ENCODE measurements at places on chromosomes 1 and 21.

DNA sequence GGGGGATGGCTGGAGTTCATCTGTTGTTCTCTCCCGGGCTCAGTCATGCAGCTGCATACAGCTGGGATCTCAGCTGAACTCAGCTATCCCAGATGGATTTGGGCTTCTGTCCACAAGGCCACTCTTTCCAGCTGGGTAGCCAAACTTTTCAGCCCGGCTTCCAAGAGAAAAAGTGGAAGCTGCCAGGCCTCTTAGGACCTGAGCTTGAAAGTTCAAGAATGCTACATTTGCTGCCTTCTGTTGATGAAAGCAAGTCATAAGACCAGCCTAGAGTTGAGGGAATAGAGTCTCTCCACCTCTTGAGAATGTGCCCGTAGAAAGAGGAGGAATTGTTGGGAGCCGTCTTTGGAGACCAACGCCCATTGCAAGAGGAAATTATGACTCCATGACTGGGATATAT is 95.3 kb downstream of the C1orf21 start:
- DNase-seq: no peak

GRCh38 chr21:42093186-42093585 is 22.1 kb downstream of the UMODL1 start:
- DNase-seq: no peak

- no peak for DNase-seq
Measured at GRCh38 chr1:101365878-101366277, 129.1 kb downstream of the S1PR1 start.

DNA sequence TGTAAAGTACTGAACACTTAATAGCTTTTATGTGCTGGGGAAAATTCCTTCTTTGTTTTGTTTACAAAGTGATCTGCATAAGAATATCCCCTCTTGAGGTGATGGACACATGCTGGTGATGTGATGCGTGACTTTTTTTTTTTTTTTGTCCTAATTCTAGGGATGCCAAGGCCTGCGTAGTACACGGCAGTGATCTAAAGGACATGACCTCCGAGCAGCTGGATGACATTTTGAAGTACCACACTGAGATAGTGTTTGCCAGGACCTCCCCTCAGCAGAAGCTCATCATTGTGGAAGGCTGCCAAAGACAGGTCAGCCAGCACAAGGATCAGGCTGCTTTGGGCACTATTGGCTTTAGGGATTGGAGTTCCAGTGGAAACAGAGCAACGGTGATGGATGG is 24.7 kb downstream of the ATP1A1 start:
- DNase-seq: no peak

GRCh38 chr1:112675728-112676381 is 1.4 kb downstream of the MOV10 start:
- no peak for DNase-seq

DNA sequence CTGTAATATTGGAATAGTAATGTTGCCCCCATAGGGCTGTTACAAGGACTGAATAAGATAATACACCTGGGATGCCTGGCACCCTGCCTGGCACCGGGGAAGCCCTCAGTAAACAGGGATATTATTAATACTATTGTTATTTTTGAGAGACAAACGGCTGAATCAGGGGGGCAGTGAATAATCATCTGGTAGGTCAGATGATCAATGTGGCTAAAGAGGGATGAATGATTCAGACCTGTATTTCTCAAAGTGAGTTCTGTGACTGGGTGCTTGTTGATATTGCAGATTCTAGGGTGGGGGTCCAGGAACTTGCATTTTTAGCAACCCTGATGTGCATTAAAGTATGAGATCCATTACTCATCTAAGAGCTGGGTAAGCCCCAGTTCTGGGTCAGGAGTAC is 46.2 kb upstream of the BCL10 start:
- DNase-seq: no peak

DNA sequence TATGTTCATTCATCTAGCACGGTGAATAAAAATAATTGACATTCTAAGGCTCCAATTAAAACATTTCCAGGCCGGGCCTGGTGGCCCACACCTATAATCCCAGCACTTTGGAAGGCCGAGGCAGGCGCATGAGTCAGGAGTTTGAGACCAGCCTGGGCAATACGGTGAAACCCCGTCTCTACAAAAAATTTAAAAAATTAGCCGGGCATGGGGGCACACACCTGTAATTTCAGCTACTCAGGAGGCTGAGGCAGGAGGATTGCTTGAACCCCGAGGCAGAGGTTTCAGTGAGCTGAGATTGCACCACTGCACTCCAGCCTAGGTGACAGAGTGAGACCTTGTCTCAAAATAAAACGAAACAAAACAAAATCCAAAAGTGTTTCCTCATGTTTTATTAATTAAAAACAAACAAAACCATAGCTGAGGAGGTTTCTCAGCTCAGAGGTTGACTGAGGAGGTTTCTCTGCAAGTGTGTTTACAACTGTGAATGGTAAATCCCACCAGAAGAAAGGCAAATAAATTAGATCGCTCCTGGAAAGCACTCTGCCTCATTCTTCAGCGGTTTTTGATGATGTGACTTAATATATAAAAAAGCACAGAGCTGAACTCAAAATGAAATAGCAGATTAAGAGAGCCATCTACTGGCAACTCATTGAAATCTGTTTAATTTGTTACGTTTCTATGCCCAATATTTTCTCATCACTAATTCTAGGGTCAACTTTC is 37.7 kb upstream of the ATG4C start:
- DNase-seq: peak; percentile 45

DNA sequence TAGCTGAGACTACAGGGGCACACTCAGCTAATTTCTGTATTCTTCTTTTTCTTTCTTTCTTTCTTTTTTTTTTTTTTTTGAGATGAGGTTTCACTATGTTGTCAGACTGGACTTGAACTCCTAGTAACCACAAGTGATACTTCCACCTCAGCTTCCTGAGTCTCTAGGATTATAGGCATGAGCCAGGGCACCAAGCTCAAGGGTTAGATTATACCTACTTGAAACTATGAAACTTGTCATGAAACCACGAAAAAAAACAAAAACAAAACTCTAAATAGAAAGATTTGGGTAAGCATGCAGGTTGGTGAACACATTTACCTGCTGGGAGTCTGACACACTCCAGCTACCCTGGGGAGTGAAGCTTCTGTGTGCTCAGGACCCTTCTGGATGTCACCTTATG is 2250.4 kb downstream of the MRPL39 start:
- DNase-seq: no peak

GRCh38 chr1:196891251-196891650 is 3.4 kb downstream of the CFHR4 start:
- no peak for DNase-seq

DNA sequence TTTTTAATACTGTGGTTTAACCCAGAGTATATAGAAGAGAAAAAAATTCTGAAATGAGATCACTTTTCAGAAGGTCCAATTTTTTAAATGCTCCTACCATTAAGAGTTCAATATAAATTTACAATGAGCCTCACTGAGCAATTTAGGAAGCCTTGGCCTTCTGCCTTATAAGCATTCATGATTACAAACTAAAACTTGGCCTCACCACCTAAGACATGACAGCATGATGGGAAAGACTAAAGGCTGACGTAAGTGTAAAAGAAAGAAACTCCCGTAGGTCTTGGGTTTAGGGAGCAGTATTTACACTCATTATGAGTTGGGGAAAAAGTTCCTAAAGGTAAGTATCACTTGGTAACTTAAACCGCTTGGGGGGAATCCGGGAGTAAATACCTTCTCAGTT is 70.7 kb upstream of the ESRRG start:
- no peak for DNase-seq

Data from foreskin melanocyte (primary cell).